Activated naive CD8-positive, alpha-beta T cell treated with anti-CD3 and anti-CD28 coated beads for 36 hours (primary cell): ENCODE measurements at places on chromosomes 11 and 22.

- no peak overlapping the region for H3K4me3 ChIP-seq
- H3K36me3 ChIP-seq, result no peaks in the 10 kb centered on the region
- DNase-seq, result no peak
- no peaks in the 10 kb centered on the region for H3K4me1 ChIP-seq
- H3K27ac ChIP-seq, result no peak overlapping the region
- H3K27me3 ChIP-seq, result no peaks in the 10 kb centered on the region
Measured at GRCh38 chr11:24625975-24626374, 129.1 kb downstream of the LUZP2 start.

GRCh38 chr11:70128435-70128906, 50.4 kb downstream of the ANO1 start:
- DNase-seq, result no peak
- no peaks in the 10 kb centered on the region for H3K4me1 ChIP-seq
- H3K36me3 ChIP-seq, result no peaks in the 10 kb centered on the region
- H3K4me3 ChIP-seq, result no peak overlapping the region
- no peaks in the 10 kb centered on the region for H3K27me3 ChIP-seq

- H3K36me3 ChIP-seq, result no peaks in the 10 kb centered on the region
- H3K27me3 ChIP-seq, result peaks cover 49% of the 10 kb centered on the region
- H3K4me3 ChIP-seq, result no peak overlapping the region
- H3K27ac ChIP-seq, result no peak overlapping the region
Measured at GRCh38 chr22:23583153-23583552, 3.1 kb upstream of the IGLL1 start.

GRCh38 chr11:20025332-20025840, 134.9 kb downstream of the DBX1 start:
- no peaks in the 10 kb centered on the region for H3K4me1 ChIP-seq
- H3K27ac ChIP-seq, result no peak overlapping the region
- H3K4me3 ChIP-seq, result no peak overlapping the region
- no peaks in the 10 kb centered on the region for H3K36me3 ChIP-seq
- no peaks in the 10 kb centered on the region for H3K27me3 ChIP-seq

- peak; percentile 31 for DNase-seq
- peaks cover 17% of the 10 kb centered on the region for H3K36me3 ChIP-seq
- peaks cover 45% of the 10 kb centered on the region for H3K4me1 ChIP-seq
Measured at GRCh38 chr11:7514099-7514591, 346 bp downstream of the PPFIBP2 start.

DNA sequence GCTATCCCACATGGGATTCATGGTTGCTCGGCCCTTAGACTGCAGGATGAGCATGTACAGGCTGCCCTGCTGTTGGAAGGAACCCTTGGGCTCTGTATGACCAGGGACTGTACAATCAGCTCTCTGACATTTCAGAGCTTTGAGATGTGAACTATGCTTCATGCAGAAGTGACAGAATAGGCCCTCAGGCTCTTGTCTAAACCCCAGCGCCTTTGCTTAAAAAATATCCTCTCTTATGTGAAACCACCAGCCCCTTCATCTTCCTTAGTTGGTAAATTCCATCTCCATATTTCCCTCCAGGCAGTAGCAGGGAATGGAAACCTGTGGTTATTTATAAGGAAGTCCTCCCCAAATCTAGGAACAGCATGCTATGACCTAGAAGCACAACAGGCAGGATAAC, 78.9 kb upstream of the PLET1 start:
- no peaks in the 10 kb centered on the region for H3K4me1 ChIP-seq
- H3K4me3 ChIP-seq, result no peak overlapping the region
- no peak for DNase-seq
- peaks cover 9% of the 10 kb centered on the region for H3K36me3 ChIP-seq
- no peaks in the 10 kb centered on the region for H3K27me3 ChIP-seq
- no peak overlapping the region for H3K27ac ChIP-seq

DNA sequence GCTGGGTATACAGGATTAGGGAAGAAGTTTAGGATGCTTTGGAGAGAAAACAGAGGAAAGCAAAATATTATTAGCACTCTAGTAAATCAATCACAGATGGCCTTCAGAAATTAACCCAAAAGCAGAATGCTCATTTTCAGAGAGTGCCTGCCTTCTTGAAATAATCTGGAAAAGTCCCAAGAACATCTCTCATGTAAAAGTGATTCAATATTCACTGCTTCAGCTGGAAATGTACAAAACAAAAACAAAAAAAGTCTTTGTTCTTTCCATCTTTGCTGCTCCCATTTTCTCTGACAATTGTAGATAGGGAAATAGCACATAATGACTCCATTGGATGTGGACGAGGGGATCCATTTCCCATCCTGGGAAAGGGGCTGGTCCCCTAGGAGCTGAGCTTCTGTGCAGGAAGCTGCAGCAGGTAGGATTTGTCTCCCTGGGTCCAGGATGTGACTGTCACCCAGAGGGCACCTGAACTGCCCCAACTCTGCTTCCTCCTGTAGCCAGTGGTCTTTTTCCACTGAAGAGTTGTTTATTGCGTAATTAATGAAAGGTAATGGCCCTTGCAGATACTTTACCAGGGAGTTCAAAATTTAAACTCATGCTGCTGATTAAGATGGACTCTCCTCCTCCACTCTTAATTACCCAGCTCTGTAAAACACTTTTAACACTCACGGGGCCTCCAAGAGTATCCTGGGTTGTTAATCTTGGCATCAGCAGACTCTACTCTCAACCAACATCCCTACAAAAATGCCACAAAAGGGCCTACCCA, 57.9 kb downstream of the SC5D start:
- no peak for DNase-seq
- no peaks in the 10 kb centered on the region for H3K36me3 ChIP-seq
- no peak overlapping the region for H3K4me3 ChIP-seq
- H3K27ac ChIP-seq, result no peak overlapping the region
- no peaks in the 10 kb centered on the region for H3K27me3 ChIP-seq
